ENCODE measurements at places on chromosomes 4 and X.

- DNase-seq: no peak
Measured at GRCh38 chr4:41590591-41590990, 52.6 kb downstream of the LIMCH1 start.

GRCh38 chrX:153861733-153862310, 24.2 kb downstream of the L1CAM start:
- no peak for DNase-seq

GRCh38 chr4:91099666-91100065, 972.5 kb downstream of the CCSER1 start:
- DNase-seq: no peak

- DNase-seq: no peak
Measured at GRCh38 chr4:54400802-54401201, 171.7 kb downstream of the PDGFRA start.

DNA sequence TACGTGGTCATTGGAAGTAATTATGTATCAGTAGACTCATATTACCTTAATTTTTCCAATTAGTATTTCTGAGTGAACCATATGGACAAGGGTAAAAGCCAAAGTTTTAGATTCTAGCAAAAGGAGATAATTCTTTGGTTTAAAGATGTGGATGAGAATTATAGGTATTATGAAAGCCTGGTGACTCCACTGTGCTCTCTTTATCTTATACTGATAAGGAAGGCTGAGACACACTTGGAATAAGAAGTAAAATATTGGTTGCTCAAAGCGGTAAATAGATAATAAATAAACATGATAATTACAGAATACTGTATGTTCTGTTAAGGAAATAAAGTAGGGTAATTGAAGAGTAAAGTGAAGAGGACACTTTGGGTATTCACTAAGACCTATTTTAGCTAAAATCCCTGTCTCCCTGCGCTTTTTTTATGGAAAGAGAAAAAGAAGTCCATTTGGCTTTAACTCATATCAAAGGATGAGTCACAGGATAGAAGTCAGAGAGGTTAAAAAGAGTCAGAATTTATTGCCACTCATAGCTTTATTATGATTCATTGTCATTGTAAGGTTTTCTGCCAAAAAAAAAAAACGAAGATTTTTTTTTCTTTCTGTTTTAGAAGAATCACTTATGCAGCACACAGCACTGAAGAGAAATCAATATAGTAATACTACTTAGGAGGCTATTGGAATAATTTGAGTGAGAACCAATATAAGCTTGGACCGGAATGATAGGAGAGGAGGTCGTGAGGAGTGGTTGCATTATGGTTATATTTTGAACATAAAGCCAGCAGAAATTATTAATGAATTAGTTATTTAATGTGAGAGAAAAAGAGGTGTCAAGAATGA, 2463.1 kb downstream of the ARAP2 start:
- no peak for DNase-seq

- DNase-seq: no peak
Measured at GRCh38 chr4:38099908-38100407, 139.8 kb downstream of the PTTG2 start.

DNA sequence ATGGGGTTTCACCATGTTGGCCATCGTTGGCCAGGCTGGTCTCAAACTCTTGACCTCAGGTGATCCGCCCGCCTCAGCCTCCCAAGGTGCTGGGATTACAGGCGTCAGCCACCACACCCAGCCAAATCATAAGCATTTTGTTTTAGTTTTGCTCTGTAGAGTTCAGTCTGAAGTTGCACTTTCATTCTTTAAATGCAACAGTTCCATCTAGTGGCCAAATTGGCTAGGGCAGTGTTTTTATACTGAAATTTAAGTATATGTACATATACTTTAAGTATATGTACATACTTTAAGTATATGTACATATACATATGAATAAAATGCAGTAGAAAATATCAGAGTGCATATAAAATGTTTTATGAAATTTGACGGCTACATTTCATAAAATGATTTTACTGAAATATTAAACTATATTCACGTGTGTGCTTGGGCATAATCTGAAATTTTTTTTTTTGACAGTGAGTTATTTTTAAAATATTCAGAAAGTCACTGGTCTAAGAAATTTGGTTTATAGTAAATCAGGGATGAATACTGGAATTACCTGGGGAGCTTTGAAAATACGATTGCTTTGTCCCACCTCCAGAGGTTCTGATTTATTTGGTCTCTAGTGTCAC, 145.5 kb downstream of the NWD2 start:
- no peak for DNase-seq

DNA sequence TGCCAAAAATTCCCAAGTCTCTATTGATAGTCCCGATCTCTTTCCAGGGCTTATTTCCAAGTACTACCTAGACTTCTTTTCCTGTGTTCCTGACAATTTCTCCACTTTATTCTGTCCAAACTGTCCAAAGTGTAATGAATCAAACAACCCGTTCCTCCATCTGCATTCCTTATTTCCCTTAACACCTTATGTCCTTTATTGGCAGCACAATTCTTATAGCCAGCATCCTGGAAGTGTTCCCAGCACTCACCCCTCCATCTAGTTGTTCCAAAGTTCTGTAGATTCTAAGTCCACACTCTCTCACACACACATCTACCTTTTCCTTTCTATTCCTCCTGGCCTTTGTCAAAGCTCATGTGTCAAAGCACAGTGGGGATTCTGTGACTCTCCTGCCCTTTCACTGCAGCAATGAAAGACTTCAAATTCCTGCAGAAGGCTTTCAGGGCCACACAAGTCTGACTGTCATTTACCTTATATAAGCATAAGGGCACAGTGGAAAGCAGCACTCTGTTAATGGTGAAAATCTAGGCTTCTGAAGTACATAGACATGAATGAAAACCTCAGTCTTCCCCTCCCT, 22.1 kb downstream of the LIMCH1 start:
- DNase-seq: no peak

- no peak for DNase-seq
Measured at GRCh38 chrX:155745792-155746191, 133.0 kb upstream of the TMLHE start.

- DNase-seq: no peak
Measured at GRCh38 chr4:138310991-138311390, 68.8 kb upstream of the SLC7A11 start.

GRCh38 chr4:142719854-142720541, 126.1 kb downstream of the INPP4B start:
- DNase-seq: no peak

DNA sequence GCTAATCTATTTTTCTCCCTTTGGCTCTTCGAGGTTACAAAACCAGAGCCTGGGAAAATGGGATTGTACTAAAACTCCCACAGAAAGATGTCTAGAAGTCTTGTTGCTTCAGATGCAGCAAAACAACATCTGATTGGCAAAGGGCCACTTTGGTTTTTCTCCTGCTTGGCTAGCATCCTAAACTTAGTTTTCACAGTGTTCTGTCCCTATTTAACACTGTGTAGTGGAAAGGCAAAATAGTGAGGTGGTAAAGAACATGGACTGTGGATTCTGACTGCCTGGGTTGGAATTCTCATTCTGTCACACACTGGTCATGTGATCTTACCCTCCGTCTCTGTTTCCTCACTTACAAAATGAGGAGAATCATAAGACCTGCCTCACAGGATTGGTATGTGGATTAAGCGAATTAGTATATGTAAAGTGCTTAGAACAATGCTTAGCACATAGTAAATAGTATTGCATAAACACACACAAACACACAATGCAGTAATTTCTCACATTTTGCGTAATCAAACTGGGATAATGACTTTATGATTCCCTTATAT, 23.5 kb downstream of the TIGD2 start:
- no peak for DNase-seq

DNA sequence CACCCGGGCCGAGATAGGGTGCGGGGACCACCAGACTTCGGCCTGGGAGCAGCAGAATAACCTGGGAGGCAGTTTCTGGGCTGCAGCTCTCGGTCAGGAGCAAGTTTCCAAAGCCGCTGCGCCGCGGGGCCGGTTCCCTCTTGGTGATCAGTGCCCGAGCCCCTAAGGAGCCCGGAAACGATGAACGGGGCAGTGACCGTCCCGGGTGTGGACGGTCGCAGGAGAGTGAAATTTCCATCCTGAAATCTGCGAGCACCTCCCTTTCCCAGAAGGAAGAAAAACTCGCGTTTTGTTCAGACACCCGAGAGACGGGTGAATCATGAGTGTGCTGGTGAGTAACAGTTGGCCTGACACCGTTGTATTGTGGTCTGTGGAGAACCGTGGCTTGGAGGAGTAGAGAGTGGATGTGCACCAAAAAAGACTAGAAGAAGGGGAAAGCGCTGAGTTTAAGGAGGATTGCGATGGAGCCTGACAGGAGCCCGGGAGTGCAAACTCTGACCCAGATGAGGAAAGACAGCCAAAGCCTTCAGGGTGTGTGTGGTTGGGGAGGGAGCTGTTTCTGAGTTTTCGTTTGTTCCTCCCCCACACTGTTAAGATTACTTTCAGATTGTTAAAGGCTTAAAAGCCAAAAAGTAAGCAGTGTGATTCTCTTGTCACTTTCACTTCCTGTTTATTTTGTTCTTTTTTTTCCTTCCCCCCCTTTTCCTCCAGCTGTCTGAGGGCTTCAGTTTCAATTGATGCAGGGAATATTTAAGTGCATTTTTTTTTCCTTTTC, 828 bp downstream of the MCUB start:
- no peak for DNase-seq

GRCh38 chrX:56788229-56788628, 59.2 kb downstream of the NBDY start:
- no peak for DNase-seq

- DNase-seq: no peak
Measured at GRCh38 chr4:3451956-3452355, 10.2 kb downstream of the HGFAC start.

GRCh38 chr4:32427566-32427965, 1707.4 kb downstream of the PCDH7 start:
- no peak for DNase-seq

GRCh38 chr4:18075823-18076433, 54.4 kb upstream of the LCORL start:
- no peak for DNase-seq

- DNase-seq: no peak
Measured at GRCh38 chrX:111868726-111869638, 7.0 kb upstream of the TRPC5OS start.

GRCh38 chr4:176775338-176775737, 17.4 kb downstream of the VEGFC start:
- no peak for DNase-seq

DNA sequence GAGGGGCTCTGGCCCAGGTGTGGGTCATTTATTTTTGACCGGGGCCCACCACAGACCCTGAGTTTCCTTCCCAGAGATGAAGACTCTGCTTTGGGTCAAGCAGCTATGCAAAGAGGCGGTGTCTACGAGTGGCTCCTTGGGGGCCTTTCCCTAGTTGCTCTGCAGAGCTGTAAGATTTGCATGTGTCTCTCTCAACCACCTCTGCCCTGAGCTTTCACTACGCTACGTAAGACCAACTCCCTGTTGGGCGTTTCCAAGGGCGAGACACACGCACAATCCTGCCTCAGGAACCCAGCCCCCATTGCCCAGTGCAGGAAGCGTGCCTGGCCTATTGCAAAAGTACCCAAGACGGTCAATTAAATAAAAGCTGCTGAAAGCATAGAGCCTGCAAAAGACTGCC, 10.0 kb upstream of the ANOS1 start:
- DNase-seq: no peak

DNA sequence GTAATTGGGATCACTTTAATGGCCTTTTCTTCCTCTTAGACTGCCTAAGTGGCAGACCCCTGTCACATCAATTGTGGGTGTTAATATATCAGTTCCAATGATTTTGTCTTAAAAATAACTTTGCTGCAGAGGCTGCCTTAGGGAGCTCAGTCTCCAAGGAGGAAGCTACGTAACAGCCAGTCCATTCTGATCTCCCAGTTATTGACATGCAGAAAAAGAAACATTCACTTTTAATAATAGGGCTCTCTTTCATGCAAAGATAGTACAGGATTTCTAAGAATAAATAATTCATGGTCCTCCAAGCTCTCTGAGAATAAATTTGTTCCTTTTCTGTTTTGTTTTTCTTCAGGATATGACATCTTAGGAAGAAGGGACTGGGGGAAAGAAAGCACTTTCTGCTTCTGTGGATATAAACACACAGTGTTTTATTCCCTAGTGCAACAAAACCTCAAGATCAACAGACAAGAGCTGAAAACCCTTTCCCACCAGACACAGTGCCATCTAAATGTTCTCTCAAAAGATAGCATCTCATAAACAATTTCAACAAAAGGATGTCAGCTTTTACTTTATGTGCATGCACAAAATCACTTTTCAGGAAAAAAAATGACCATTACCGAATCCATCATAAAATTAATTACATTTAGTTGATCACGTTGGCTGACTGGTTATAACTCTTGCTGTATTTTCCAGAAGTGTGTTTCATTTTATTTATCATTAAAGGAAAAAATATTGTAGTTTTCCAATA, 372.4 kb upstream of the SLC7A11 start:
- DNase-seq: no peak

DNA sequence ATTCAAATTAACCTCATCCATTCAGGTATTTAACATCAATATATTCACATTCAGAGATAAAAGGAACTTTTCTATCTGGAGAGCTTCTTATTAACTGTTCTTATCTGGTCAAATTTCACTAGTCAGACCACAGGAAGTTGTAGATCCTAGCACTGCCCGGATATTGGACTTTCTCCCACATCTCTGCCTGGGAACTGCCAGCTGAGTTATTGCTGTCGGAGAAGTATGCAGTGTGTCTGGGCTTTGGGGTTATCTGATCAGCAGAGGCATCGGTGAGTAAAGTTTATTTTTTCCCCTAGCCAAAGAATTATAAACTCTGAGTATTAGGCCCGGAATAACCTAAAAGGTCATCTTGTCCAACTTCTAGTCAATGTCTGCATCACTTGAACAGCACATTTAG, 45.1 kb downstream of the OR13H1 start:
- DNase-seq: no peak

- DNase-seq: no peak
Measured at GRCh38 chr4:101184668-101185067, 162.7 kb downstream of the PPP3CA start.

GRCh38 chrX:11678158-11678557, 12.4 kb upstream of the ARHGAP6 start:
- DNase-seq: no peak

DNA sequence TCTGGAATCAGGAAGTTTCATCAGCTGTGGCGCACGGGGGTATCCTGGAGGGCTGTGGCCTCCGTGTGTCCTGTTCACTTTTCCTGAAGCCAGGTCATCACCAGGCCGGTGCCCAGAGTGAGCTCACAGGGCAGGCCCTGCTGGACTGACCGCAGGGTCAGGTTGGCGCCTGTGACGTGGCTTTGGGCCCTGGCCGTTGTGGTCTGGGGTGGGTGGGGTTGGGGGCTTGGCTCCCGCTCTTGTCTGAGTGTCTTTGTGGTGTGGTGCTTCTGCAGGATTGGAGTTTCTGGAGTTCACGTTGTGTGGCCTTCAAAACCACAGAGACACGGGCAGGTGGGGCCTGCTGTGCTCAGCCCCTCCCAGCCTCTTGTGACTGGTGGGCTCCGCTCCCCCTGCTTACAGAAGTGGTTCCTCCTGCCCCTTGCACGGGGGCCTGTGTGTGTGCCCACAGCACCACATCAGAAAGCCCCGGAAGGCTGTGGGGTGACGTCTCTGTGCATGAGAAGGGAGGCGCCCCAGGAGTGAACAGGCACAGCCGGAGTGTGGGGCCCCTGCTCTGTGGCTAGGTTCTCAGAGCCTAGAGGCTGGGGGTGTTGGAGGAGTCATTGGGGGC, 9.5 kb downstream of the RGS12 start:
- no peak for DNase-seq

GRCh38 chr4:37674439-37674838, 11.7 kb downstream of the RELL1 start:
- DNase-seq: no peak

GRCh38 chr4:68717999-68718398, 47.5 kb upstream of the UGT2B15 start:
- DNase-seq: no peak

Data from nucleus accumbens (tissue), 56 donors.